Suprapubic skin (tissue), 4 donors: ENCODE measurements at places on chromosomes 13 and 19. TPM values are rescaled to one million over a fixed set of nuclear protein-coding genes. Genes with fewer than 3 reads are reported as not detected.

Gene ZNF471
- total RNA-seq = 8.1 TPM

Gene DENND1C
- 1.0 TPM for total RNA-seq

- H3K27me3 ChIP-seq = no peaks in the 10 kb centered on the region
- DNase-seq = peak; percentile 100
- H3K36me3 ChIP-seq = peaks cover 12% of the 10 kb centered on the region
- peak within 1 kb of the TSS; percentile 91 for H3K4me3 ChIP-seq
These were observed at the start of gene NDUFA11 for GRCh38 chr19:5903624-5904351. NDUFA11 (minus strand) TSS chr19:5903790; CDS start chr19:5903708, 82 bp downstream.

DNA sequence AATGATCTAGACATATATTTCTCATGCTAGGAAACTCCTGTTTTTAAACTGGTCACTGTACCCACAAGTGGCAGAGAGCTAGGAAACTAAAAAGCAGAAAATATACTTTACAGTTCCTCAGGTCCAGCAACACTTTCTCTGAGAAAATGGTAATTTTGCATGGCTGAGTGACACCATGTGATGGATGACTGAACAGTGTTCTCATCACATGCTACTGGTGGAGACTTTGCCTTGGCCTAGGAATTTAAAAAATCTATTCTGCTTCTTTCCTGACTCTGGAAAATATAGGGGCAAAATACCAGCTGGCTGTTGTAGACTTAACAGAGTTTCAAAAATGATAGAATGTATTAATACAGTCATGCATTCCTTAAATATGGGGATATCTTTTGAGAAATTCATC lies 50.0 kb downstream of the LATS2 start:
- no peak for DNase-seq
- H3K27me3 ChIP-seq = no peaks in the 10 kb centered on the region
- peaks cover 2% of the 10 kb centered on the region for H3K36me3 ChIP-seq
- H3K4me3 ChIP-seq = no peak overlapping the region
- peaks cover 20% of the 10 kb centered on the region for H3K4me1 ChIP-seq

Gene LACC1
- 5.6 TPM for total RNA-seq

Gene GJB2
- total RNA-seq = 32.8 TPM

GRCh38 chr19:5104871-5105351 lies 136.0 kb downstream of the KDM4B start:
- H3K36me3 ChIP-seq = peaks cover 35% of the 10 kb centered on the region
- no peak overlapping the region for H3K4me3 ChIP-seq
- H3K4me1 ChIP-seq = peaks cover 31% of the 10 kb centered on the region
- H3K27ac ChIP-seq = no peak overlapping the region

Gene IGSF23
- total RNA-seq = not detected

- H3K4me1 ChIP-seq = no peaks in the 10 kb centered on the region
- H3K4me3 ChIP-seq = no peak overlapping the region
- DNase-seq = no peak
- no peaks in the 10 kb centered on the region for H3K36me3 ChIP-seq
- H3K27ac ChIP-seq = no peak overlapping the region
These were observed 88.8 kb downstream of the ZNF429 start for GRCh38 chr19:21593934-21594820.

GRCh38 chr13:50864492-50864891 lies 21.0 kb upstream of the DLEU7 start:
- H3K27ac ChIP-seq = no peak overlapping the region
- H3K4me1 ChIP-seq = no peaks in the 10 kb centered on the region
- no peak overlapping the region for H3K4me3 ChIP-seq
- H3K27me3 ChIP-seq = no peaks in the 10 kb centered on the region
- no peaks in the 10 kb centered on the region for H3K36me3 ChIP-seq

DNA sequence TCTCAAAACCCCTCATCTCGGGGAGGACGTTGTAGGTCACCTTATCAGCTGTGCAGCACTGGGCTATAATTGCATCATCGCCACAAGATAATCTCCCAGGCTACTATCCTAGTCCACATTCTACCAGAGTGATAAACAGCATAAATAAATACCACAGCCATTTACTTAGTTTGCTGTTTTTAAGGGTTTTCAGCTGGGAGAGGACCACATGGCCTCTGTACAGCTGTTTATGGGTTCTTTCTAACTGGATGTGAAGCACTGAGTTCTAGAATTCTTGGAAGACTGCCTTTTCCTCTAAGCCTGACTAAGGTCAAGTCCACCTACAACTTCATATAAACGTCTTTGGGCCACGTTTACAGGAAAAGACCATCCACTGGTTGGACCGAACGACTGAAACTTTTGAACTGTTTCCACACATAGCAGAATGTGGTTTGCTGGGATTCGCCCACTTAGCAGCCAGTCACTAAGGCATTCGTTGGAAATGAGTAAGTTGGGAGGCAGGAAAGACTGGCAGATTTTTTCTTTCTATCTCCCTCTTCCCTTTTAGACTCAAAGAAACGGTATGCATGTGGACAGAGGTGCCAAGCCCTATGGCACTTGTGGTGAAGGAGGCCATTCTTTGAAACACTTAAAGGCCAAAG lies 752.5 kb upstream of the SGCG start:
- DNase-seq = no peak
- H3K36me3 ChIP-seq = no peaks in the 10 kb centered on the region
- H3K27ac ChIP-seq = no peak overlapping the region
- H3K4me1 ChIP-seq = no peaks in the 10 kb centered on the region
- no peak overlapping the region for H3K4me3 ChIP-seq

Gene PGLYRP2
- not detected for total RNA-seq

Gene NMRK2
- total RNA-seq = not detected

- no peaks in the 10 kb centered on the region for H3K27me3 ChIP-seq
- no peak overlapping the region for H3K4me3 ChIP-seq
- H3K36me3 ChIP-seq = no peaks in the 10 kb centered on the region
- no peaks in the 10 kb centered on the region for H3K4me1 ChIP-seq
- H3K27ac ChIP-seq = no peak overlapping the region
- DNase-seq = no peak
These were observed 201.1 kb downstream of the PCDH20 start for GRCh38 chr13:61214551-61214950.

Gene ZNF667
- total RNA-seq = 2.5 TPM

GRCh38 chr13:56975647-56976046 lies 165.1 kb upstream of the PRR20A start:
- no peaks in the 10 kb centered on the region for H3K4me1 ChIP-seq
- H3K27me3 ChIP-seq = no peaks in the 10 kb centered on the region
- H3K36me3 ChIP-seq = no peaks in the 10 kb centered on the region

Gene METTL21C
- total RNA-seq = not detected

GRCh38 chr13:36528105-36528504 lies 95.8 kb downstream of the CCNA1 start:
- peaks cover 15% of the 10 kb centered on the region for H3K4me1 ChIP-seq
- no peaks in the 10 kb centered on the region for H3K36me3 ChIP-seq
- H3K4me3 ChIP-seq = no peak overlapping the region
- DNase-seq = no peak
- no peaks in the 10 kb centered on the region for H3K27me3 ChIP-seq

Gene TEX26
- total RNA-seq = not detected

DNA sequence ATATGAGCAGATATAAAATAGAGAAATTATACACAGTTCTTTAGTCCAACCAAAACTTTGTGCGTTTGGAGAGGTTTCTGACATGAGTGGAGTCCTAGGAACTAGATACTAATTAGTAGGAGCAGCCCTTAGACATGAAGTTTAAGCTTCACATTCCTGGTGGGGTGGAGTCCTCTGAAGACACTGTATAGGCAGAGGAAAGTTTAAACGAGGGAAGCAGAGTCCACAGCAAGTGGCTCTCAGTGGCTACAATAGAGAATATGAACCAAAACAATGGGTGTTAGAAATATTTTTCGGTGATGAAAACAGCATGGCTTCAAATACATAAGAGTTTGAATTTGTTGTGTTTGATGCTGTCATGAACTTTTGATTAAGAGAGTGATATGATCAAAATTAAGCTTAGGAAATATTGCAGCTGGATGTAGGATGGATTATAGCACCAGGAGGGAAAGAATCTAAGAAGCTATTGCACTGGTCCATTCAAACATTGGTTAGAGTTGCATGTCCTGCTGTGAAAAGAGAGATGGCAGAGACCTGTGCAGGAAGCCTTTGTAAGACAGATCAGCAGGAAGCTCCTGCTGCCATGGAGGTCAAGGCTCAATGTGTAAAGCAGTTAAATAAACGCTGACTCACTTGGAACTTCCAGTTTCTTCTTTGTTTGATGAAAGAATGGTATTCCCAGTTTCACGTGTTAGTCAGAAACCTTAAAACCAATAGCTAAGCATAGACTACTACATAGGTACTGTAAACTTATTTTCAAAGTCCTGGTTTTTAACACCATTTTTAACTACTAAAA lies 175.2 kb downstream of the TDRD3 start:
- H3K27ac ChIP-seq = no peak overlapping the region
- no peak for DNase-seq
- no peaks in the 10 kb centered on the region for H3K4me1 ChIP-seq
- no peaks in the 10 kb centered on the region for H3K27me3 ChIP-seq
- peaks cover 30% of the 10 kb centered on the region for H3K36me3 ChIP-seq

Gene NCAN
- not detected for total RNA-seq

- no peak overlapping the region for H3K27ac ChIP-seq
- no peak overlapping the region for H3K4me3 ChIP-seq
- H3K27me3 ChIP-seq = no peaks in the 10 kb centered on the region
- no peak for DNase-seq
- no peaks in the 10 kb centered on the region for H3K36me3 ChIP-seq
These were observed 1002.1 kb downstream of the UQCRFS1 start for GRCh38 chr19:28210886-28211285.

DNA sequence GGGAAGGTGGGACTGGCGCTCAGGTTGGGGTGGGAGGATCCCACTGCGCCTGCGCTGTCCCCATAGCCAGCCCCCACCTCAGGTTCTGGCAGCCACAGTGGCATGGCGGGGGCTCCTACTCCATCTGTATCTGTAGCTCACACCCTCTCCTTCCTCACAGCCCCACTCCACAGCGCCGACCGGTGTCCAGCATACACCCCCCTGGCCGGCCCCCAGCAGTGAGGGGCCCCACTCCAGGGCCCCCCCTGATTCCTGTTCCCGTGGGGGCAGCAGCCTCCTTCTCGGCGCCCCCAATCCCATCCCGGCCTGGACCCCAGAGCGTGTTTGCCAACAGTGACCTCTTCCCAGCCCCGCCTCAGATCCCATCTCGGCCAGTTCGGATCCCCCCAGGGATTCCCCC lies 6.0 kb downstream of the TMED1 start:
- H3K36me3 ChIP-seq = peaks cover 88% of the 10 kb centered on the region
- H3K27ac ChIP-seq = no peak overlapping the region
- H3K4me3 ChIP-seq = no peak overlapping the region
- DNase-seq = no peak
- H3K4me1 ChIP-seq = peaks cover 3% of the 10 kb centered on the region
- H3K27me3 ChIP-seq = no peaks in the 10 kb centered on the region

Gene ZNF525
- 15.3 TPM for total RNA-seq

DNA sequence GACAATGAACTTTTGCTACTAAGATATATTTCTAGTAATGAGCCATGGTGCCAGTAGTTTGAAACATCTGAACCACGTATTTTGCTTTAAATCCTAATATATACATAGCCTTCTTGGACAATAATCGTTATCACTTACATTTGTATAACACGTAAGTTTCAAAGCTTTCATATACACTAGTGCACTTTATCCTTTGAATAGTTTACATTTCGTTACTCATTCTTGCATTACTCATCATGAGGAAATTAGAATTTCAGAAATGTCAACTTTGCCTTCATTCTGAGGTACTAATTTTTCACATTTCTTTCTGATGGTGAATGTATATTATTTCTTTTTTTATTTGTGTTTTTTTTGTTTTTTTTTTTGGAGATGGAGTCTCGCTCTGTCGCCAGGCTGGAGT lies 5.8 kb downstream of the KBTBD7 start:
- H3K4me1 ChIP-seq = peaks cover 16% of the 10 kb centered on the region
- no peak overlapping the region for H3K4me3 ChIP-seq
- no peaks in the 10 kb centered on the region for H3K36me3 ChIP-seq
- H3K27me3 ChIP-seq = no peaks in the 10 kb centered on the region

GRCh38 chr13:94369972-94370436 lies 109.5 kb downstream of the DCT start:
- H3K36me3 ChIP-seq = no peaks in the 10 kb centered on the region
- H3K4me3 ChIP-seq = no peak overlapping the region

- H3K4me1 ChIP-seq = peaks cover 48% of the 10 kb centered on the region
- H3K27me3 ChIP-seq = no peaks in the 10 kb centered on the region
These were observed 4.6 kb downstream of the TM9SF2 start for GRCh38 chr13:99505814-99506269.

Gene CYSLTR2
- total RNA-seq = 1.9 TPM

- H3K27me3 ChIP-seq = no peaks in the 10 kb centered on the region
- no peak overlapping the region for H3K4me3 ChIP-seq
- no peaks in the 10 kb centered on the region for H3K4me1 ChIP-seq
- H3K36me3 ChIP-seq = no peaks in the 10 kb centered on the region
- no peak for DNase-seq
- no peak overlapping the region for H3K27ac ChIP-seq
These were observed 1607.0 kb downstream of the PCDH9 start for GRCh38 chr13:65623148-65623547.

GRCh38 chr19:58326914-58327726 lies at the start of gene ZSCAN22:
ZSCAN22 (plus strand) TSS chr19:58326994; CDS start chr19:58334803, 7,809 bp downstream.
- H3K4me3 ChIP-seq = peak within 1 kb of the TSS; percentile 89
- peak; percentile 97 for DNase-seq
- peak within 1 kb of the TSS; percentile 88 for H3K27ac ChIP-seq
- H3K4me1 ChIP-seq = peaks cover 27% of the 10 kb centered on the region
- no peaks in the 10 kb centered on the region for H3K36me3 ChIP-seq

GRCh38 chr13:59210543-59210942 lies 953.2 kb downstream of the DIAPH3 start:
- no peak overlapping the region for H3K4me3 ChIP-seq
- no peak for DNase-seq
- no peak overlapping the region for H3K27ac ChIP-seq
- H3K27me3 ChIP-seq = no peaks in the 10 kb centered on the region
- no peaks in the 10 kb centered on the region for H3K36me3 ChIP-seq
- no peaks in the 10 kb centered on the region for H3K4me1 ChIP-seq

Gene C13orf42
- not detected for total RNA-seq

Gene CYP2A7
- not detected for total RNA-seq

- no peak overlapping the region for H3K27ac ChIP-seq
- H3K36me3 ChIP-seq = no peaks in the 10 kb centered on the region
- no peaks in the 10 kb centered on the region for H3K4me1 ChIP-seq
- no peak for DNase-seq
- H3K27me3 ChIP-seq = no peaks in the 10 kb centered on the region
These were observed 57.2 kb downstream of the WASF3 start for GRCh38 chr13:26614721-26615120.

Gene LRRC25
- total RNA-seq = 0.79 TPM

GRCh38 chr19:1929021-1929742 lies 11.8 kb upstream of the CSNK1G2 start:
- H3K27ac ChIP-seq = no peak overlapping the region
- H3K36me3 ChIP-seq = peaks cover 17% of the 10 kb centered on the region
- no peaks in the 10 kb centered on the region for H3K27me3 ChIP-seq
- H3K4me3 ChIP-seq = peak overlapping the region; percentile 40

GRCh38 chr19:1366296-1366695 lies 17.4 kb upstream of the NDUFS7 start:
- no peaks in the 10 kb centered on the region for H3K27me3 ChIP-seq
- no peak for DNase-seq
- H3K4me1 ChIP-seq = peaks cover 11% of the 10 kb centered on the region
- no peak overlapping the region for H3K27ac ChIP-seq
- peaks cover 70% of the 10 kb centered on the region for H3K36me3 ChIP-seq

- peak within 1 kb of the TSS; percentile 40 for H3K4me3 ChIP-seq
- peaks cover 6% of the 10 kb centered on the region for H3K36me3 ChIP-seq
- peak within 1 kb of the TSS; percentile 80 for H3K27ac ChIP-seq
- no peaks in the 10 kb centered on the region for H3K27me3 ChIP-seq
These were observed at the start of gene PLEKHA4 for GRCh38 chr19:48868114-48868886. PLEKHA4 (minus strand) TSS chr19:48868617; CDS start chr19:48867620, 997 bp downstream.

Gene PIAS4
- total RNA-seq = 17.1 TPM

Gene PPP1R15A
- 149 TPM for total RNA-seq
